ENCODE measurements at places on chromosomes 12 and 14.

DNA sequence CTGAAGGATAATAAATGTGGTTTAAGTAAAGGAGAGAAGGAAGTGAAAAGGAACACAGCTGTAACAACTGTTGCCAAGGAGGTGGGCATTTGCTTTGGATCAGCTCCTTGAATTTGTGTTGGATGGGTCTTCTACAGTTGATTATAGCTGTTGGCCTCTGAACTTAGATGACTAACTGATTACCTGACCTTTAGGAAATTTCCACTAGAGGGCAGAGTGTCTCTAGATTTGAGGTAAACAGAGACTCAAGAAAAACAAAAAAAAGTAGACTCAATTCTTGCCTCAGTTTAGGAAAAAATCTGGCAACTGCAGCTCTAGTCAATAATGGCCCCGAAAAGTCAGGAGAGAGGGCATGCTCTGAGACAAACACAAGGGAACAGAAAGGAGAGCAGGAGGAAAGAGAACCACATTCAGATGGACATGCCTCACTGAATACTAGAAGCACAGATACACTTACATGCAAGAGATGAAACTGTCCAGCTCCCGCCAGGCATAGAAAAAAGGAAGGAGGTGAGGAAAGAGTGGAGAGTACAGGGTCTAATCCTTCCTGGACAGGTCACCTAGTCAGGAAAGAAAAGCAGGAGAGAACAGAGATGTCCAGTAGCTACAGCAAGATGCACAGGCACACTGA is 20.6 kb downstream of the COX14 start:
- DNase-seq = no peak

GRCh38 chr12:92105676-92106075 is 40.0 kb downstream of the BTG1 start:
- DNase-seq = no peak

GRCh38 chr14:74948228-74949175 is 6.9 kb downstream of the PGF start:
- DNase-seq = no peak

DNA sequence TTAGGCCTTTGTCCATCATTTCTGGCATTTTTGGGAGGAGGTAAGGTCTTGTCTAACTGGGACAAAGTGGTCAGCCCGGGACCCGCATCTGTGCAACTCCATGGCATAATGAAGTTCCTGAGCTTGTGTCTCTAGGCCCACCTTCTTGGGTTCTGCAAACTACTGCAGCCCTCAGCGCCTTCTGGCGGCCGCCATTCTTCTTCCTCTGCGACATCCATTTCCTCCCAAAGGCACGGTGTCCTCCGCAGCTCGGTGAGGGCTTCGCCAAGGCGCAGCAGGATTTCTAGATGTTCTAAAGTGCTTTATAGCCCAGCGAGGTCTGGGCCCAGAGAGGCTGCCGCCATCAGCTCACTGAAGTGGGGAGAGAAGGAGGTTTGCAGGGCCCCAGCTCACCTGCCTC is 134.4 kb upstream of the OR4E1 start:
- no peak for DNase-seq

- DNase-seq = no peak
These were observed 21.3 kb downstream of the TPCN1 start for GRCh38 chr12:113242560-113242959.

DNA sequence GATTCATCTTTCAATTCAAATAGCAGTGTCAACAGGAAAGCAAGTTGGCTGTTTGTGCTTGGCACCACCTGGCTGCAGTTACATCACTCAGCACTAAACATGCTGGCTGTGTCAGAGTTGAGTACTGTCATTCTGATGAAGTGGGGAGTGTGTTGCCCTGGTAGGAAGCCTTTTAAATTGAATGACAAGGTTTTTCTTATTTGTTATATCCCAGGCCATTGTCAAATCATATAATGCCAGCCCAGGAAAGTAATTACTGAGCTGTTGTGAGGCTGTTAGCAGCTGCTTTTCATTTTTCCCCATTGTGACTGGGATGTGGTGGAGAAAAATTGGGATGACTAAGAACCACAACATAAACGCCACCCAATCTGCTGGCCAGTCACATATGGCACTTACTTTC is 106.5 kb upstream of the PRKD1 start:
- DNase-seq = peak; percentile 30

GRCh38 chr12:51678086-51678724 is 87.2 kb downstream of the SCN8A start:
- peak; percentile 61 for DNase-seq

- no peak for DNase-seq
These were observed 34.9 kb upstream of the GPR68 start for GRCh38 chr14:91279354-91279753.

DNA sequence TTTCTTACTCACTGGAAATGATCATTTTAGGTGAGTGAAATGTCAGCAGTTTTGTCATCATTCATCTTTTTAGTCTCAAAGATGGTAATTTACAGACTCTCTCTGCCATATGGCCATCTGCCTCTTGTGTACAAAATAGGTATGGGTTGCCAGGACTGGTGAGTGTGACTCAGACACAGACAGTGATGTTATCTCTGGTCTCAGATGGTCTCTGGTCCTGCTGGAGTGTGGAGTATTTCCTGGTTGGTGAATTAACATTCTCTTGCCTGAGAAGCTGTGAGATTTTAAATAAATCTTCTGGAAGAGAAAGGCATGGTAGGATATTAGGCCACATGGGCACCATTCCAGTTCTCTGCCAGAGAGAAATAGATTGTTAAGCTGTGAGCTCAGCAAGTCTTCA is 207.0 kb downstream of the ATP23 start:
- DNase-seq = peak; percentile 79

GRCh38 chr12:3600951-3601350 is 109.9 kb downstream of the PRMT8 start:
- no peak for DNase-seq

DNA sequence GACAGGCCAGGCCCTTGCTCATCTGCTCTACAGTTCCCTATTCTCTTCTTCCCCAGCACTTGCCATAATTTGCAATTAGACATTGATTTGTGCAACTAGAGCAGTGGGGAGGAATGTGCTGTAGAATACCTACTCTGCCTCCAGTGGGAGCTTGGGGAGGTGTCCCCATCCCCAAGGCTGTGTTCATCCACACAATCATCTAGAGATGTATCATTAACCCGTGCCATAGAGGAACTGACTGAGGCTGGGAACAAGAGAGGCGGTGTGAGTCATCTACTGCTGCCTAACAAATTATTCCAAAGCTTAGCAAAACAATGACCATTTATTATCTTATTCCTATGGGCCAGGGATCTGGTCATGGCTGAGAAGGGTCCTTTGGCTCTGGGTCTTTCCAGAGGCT is 5.1 kb upstream of the OTUB2 start:
- no peak for DNase-seq

DNA sequence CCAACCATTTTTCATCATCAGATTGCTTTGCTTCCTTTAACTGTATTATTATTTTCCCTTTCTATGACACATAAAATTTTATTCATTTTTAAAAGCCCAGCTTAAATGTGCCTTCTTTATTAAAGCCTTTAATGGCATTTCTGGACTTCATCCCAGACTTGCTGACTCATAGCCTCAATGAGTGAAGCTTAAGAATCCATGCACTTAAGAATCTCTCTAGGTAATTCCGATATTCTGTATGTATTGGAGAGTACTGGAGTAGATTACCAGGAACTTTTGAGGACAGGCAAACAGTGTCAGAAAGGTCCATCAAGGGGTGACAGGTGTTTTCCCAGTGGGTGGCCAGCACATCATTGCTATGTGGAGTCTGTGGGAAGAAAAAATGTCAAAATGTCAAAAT is 107.9 kb downstream of the PTPRQ start:
- DNase-seq = no peak

GRCh38 chr14:86902176-86902950 is 1090.6 kb downstream of the GALC start:
- DNase-seq = no peak

GRCh38 chr14:31942166-31942841 is 134.8 kb upstream of the ARHGAP5 start:
- no peak for DNase-seq

DNA sequence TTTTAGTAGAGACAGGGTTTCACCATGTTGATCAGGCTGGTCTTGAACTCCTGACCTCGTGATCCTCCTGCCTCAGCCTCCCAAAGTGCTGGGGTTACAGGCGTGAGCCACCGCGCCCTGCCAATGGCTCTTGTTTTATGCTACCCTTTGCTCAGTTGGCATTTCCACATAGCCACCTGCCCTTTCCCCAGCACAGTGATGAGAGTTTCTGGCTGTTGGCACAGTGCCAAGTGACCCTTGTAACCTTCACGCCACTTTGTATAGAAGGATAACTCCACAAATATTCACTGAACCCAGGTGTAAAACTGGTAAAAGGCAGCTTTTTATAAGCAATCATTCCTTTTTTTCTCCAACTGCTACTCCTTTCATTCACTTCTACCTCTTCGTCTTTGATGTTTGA is 18.5 kb upstream of the CCDC175 start:
- DNase-seq = no peak

DNA sequence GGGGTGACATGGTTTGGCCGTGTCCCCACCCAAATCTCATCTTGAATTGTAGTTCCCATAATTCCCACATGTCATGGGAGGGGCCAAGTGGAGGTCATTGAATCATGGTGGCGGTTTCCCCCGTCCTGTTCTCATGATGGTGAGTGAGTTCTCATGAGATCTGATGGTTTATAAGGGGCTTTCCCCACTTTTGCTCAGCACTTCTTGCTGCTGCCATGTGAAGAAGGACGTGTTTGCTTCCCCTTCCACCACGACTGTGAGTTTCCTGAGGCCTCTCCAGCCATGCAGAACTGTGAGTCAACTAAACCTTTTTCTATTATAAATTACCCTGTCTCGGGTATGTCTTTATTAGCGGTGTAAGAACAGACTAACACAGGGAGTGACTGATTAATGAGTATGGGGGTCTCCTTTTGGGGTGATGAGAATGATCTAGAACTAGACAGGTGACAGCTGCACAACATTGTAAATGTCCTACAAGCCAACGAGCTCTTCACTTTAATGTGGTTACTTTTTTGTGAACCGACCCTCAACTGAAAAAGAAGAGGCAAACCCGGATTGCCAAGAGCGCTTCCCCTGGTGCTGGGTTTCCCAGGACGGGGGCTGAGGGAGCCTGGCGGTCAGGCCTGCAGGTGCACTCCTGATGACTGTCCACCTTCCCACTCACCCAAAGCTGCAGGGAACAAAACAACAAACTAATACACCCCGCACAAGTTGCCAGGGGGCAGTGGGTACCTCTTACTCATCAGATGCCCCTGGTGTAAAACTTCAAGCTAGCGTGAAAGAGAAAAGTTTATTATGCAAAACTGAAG is 90.1 kb downstream of the NCOR2 start:
- no peak for DNase-seq

DNA sequence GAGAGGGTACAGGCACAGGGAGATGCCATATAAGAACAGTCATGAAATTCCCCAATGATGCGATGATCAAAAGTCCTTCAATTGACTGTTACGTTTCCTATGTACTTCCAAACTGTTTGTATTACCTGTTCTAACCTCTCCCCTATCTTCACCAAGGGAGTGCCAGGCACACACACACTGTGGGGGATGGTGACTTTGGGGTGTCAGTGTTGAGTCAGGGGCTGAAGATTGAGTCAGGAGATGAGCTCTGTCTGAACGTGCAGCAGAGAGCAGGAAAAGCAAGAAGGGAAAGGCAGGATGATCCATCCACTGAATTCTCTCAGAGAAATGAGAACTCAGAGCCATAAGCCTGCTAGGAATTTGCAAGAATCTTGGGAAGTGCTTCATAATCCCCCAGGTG is 153.4 kb downstream of the EFCAB11 start:
- DNase-seq = no peak

- DNase-seq = no peak
These were observed 180.9 kb downstream of the ETV6 start for GRCh38 chr12:11830307-11830801.

- DNase-seq = no peak
These were observed 131.3 kb downstream of the PHLDA1 start for GRCh38 chr12:75900226-75900625.

- DNase-seq = no peak
These were observed 126.1 kb downstream of the SLC38A6 start for GRCh38 chr14:61106959-61107641.

GRCh38 chr12:71304306-71304705 is 135.3 kb upstream of the LGR5 start:
- no peak for DNase-seq

GRCh38 chr14:62854951-62855350 is 190.3 kb downstream of the KCNH5 start:
- DNase-seq = no peak

DNA sequence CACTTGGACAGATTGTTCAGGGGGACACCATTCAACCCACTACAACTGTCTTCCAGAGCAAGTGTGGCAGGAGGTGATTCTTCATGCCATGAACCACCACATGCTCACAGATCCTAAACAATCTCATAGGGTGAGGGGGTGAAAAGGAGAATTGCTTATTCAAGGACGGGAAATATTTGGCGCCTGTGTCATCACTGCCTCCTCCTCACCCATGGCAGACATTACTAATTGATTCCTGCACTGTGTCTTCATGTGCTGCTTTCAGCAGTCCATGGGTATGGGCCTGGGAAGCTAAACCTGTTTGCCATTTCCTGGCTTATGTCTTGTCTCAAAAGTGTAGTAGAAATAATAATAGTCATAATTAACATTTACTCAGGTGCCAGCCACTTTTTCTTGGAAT is 31.3 kb downstream of the MMAB start:
- no peak for DNase-seq

DNA sequence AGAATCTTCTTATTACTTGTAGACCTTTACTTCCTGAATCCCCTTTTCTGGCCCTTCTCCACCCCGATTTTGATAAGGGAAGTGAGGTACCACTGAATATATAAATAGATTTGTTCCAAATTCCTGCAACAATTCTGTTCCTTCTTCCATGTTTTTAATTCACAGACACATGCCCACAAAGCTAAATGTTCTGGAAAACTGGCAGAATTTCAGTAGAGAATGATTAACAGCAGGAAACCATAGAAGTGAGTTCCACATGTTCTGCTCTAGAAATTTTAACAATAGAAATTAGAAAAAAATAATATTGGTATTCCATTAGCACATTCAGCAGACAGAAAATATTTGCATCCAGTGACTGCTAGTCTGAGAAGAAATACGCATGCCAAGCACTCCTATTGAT is 139.6 kb downstream of the SLC2A13 start:
- no peak for DNase-seq

GRCh38 chr12:12823811-12824210 is 10.7 kb downstream of the DDX47 start:
- DNase-seq = no peak

DNA sequence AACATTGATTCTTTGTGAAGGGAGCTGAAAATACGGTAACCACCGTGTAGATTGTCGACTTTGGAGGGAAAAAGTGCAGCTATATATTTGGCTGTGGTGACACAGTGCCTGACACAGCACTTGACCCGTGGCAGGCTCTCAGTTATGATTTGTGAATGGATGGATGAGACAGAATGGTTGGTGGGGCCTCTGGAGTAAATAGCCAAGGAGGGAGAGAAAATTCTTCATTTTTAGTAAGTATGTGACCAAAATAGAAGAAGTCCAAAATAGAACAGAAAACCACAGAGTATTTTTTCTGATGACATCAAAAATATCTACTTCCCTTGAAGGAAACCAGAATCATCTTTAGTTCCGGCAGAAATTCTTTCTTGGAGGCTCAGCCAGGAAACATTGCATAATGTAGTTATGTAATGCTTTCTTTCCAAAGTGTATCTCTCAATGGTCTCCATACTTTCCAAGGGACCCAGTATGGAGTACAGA is 82.0 kb upstream of the WSCD2 start:
- DNase-seq = no peak

GRCh38 chr14:72810201-72810600 is 83.7 kb downstream of the DPF3 start:
- DNase-seq = no peak

- no peak for DNase-seq
These were observed 56.9 kb downstream of the TMTC1 start for GRCh38 chr12:29726741-29727348.

GRCh38 chr14:71070169-71070568 is 162.9 kb downstream of the PCNX1 start:
- DNase-seq = no peak
